ENCODE measurements at places on chromosomes 16 and 17.

DNA sequence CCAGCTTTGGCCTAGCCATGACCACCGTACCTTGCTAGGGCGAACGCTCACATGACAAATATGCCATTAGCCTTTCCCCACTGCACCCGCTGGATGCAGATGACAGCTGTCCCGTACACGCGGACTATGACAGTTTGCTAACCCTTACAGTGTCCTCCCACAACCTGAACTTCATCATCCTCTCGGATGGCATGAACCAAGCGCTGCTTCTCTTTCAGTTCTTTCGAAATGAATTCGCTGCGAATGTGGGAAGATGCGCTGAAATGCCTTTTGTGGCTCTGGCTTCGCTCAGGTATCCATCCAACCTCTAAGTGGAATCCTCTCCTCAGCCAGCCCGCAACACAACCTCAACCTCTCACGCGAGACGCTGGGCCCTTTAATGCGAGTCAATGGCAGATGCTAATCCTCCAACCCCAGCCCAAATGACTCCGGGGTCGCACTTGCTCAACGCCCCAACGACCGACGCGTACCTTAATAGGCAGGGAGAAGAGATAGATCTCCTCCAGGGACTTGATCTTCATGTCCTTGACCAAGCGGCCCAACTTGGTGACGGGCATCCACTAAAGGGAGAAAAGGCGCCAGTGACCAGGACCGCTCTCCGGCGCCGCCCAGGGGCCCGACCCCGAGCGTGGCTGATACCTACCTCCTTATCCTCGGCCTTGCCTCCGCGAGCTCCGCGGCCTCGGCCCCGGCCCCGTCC lies 670 bp downstream of the RPS2 start:
- DNase-seq: no peak

DNA sequence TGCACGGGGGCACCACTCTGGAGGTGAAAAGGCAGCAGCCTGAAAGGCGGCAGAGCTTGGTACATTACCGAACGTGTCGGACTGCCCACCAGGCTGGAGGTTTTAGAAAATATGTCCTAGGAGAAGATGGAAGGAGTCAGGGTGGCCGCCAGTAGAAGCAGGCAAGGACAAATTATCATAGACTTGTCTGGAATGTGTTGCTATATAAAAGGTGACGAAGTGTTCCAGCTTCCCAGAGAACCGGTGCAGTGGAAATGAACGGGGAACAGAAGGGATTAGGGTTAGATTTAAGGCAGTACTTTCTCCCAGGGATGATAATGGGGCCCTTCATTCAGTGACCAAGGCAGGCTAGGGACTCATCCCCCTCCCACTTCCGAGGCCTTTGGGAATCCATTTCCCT lies 27.4 kb downstream of the PIPOX start:
- no peak for DNase-seq

- DNase-seq: no peak
These were observed 18.2 kb downstream of the IL34 start for GRCh38 chr16:70664325-70665112.

DNA sequence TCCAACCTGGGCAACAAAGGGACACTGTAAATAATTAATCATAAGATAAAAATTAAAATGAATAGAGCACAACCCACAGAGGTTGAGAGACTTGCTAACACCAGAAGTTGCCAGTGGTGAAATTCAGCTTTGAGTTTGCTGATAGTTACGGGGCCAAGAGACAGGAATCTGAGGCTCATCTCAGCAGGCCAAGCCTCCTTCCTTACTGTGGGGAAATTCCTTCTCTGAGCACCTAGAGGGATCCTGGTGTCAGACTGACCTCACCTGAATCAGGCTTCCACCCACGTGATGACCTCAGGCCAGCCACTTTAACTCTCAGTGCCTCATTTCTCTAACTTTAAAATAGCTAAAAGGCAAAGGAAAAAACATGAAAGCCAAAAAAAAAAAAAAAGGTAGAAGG lies 4.7 kb downstream of the ABAT start:
- DNase-seq: no peak

GRCh38 chr17:46832945-46833839 lies 14.7 kb upstream of the WNT3 start:
- DNase-seq: no peak

DNA sequence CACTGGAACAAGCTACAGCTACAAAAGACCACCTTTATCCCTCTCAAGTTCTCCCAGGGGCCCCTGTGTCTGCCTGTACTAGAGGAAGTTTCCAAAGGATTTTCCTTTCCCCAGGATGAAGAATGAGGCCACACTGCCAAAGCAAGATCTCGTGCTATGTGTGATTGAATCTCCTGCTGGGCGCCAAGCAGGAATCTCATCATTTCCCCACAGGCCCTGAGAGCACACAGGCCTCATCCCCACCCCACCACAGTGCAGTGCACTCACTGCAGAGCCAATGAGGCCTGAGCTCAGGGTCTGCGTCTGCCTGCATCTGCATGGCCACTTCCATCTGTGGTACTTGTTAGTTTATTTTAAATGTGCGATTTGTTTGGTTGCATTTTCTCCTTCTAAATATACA lies 387.4 kb upstream of the ASIC2 start:
- no peak for DNase-seq

DNA sequence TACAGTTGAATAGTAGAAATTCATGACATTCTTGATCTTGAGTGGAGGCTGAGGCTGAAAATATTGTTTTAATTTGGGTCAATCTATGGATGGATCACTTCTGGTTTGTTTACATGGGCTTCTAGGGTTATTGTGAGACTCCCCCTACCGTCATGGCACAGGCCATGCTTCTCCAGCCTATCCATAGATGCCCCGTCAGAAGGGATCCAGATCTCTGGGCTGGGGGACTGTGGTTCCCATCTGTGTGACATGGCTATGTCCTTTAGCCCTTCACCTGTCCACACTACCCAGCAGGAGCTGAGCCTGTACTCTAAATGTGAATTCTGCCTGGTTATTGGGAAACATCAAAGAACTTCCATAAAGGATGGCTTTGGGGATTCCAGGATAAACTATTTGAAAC lies 160.4 kb downstream of the ABCC12 start:
- no peak for DNase-seq

DNA sequence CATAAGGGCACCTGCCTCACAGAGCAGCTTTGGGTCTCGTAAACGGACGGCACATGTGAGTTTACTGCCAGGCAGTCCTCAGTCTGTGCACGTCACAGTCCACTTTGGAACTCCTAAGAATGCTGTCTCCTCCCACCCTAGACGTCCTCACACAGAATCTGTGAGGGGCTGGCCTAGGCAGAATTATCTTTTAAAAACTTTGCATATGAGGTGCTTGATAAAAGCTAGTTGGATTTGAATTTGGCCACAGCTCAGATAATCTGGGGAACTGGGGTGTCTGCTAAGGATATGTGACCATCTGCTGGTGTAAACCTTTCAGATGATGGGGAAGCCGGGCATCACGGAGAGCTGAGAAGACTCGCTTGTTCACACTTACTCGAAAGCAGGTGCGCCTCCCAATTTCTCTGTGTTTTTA lies 64.4 kb downstream of the METRNL start:
- DNase-seq: no peak

- no peak for DNase-seq
These were observed 2.0 kb downstream of the OVCA2 start for GRCh38 chr17:2043785-2044184.

GRCh38 chr17:31235110-31235509 lies 61.9 kb downstream of the OMG start:
- no peak for DNase-seq

DNA sequence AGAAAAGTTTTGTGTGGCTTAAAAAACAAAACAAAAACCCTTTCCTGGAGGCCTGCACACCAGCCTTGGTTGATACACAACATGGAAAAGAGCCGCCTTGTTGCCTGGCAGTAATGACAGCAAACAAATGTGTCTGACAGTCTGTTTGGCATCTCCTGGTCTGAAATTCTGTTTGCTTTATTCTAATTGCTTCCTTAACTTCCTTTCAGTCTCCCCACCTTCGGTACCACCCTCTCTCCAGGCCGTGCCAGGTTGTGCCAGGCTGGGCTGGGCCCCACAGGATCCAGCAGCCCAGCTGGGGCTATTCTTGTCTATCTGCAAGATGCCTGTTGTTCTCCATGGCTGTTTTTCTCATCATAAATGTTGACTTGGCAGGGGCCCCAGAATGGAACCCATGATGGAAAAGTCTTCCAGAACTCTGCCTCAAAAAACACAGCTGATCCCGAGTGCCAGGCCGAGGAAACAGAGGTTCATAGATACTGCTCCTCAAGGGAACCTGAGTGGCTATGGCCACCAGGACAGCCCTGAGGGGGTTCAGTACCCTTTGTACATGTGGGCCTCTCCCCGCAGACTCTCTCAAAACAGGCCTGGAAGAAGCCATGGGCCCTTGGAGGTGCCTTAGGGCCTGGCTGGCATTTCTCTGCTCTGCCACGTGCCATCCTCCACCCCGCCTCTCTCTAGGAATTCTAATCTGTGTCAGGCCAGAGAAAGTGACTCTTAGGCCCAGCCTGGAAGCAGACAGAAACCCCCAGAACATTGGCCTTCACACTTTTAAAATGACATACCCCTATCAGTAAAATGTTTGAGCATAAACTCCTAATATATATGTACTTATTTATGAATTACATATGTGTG lies 50.5 kb downstream of the YPEL2 start:
- DNase-seq: no peak

GRCh38 chr17:1071103-1071825 lies 74.3 kb downstream of the TIMM22 start:
- DNase-seq: no peak

DNA sequence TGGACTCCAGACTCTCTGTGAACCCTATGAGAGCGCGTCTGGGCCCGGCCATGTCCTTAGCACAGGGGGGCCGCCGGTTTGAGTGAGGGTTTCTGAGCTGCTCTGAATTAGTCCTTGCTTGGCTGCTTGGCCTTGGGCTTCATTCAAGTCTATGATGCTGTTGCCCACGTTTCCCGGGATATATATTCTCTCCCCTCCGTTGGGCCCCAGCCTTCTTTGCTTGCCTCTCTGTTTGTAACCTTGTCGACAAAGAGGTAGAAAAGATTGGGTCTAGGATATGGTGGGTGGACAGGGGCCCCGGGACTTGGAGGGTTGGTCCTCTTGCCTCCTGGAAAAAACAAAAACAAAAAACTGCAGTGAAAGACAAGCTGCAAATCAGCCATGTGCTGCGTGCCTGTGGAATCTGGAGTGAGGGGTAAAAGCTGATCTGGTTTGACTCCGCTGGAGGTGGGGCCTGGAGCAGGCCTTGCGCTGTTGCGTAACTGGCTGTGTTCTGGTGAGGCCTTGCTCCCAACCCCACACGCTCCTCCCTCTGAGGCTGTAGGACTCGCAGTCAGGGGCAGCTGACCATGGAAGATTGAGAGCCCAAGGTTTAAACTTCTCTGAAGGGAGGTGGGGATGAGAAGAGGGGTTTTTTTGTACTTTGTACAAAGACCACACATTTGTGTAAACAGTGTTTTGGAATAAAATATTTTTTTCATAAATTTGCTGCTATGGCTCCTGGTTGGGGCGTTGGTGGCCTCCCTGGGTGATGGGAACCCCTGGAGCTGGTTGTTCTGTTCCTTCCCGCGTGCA lies 23.1 kb downstream of the STAT5A start:
- DNase-seq: no peak

- DNase-seq: no peak
These were observed 41.9 kb downstream of the MBTD1 start for GRCh38 chr17:51217946-51218345.

GRCh38 chr16:4426021-4426684 lies 485 bp downstream of the DNAJA3 start:
- DNase-seq: no peak

- DNase-seq: no peak
These were observed 1.0 kb downstream of the FLOT2 start for GRCh38 chr17:28896491-28896883.

- DNase-seq: no peak
These were observed 6.9 kb upstream of the CES3 start for GRCh38 chr16:66954097-66954659.

DNA sequence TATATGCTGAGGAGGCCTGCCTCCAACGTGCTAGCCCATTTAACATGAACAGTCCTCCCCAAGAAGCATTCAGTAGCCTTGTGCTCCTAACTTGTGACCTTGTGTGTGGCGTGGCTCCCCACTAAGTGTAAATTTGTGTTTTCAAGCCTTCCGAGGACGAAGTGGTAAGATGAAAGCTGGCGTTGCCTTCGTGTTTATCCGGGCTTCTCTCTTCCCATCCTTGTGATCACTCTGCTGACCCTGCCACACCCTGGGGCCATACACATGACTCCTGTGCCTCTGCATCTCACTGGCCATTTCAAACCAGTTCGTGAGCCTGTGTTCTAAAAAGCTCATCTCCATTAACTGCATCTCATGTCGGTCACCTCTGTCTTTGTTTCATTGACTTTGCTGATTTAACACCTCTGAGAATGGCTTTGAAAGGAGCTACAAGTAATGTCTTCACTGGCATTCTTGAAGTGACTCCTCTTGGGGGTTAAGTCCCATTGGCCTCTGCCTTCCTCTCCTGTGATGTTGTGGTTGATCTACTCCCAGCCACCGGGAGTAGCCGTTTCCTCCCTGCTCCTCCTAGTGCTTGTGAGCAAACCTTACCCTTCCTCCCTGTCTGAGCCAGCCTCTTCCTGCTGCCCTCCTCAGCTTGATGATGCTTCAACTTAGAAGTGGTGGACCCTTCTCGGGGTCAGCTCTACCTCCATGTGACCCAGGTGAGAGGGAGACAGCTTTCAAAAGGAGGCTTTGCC lies 27.4 kb upstream of the NAGLU start:
- DNase-seq: no peak

DNA sequence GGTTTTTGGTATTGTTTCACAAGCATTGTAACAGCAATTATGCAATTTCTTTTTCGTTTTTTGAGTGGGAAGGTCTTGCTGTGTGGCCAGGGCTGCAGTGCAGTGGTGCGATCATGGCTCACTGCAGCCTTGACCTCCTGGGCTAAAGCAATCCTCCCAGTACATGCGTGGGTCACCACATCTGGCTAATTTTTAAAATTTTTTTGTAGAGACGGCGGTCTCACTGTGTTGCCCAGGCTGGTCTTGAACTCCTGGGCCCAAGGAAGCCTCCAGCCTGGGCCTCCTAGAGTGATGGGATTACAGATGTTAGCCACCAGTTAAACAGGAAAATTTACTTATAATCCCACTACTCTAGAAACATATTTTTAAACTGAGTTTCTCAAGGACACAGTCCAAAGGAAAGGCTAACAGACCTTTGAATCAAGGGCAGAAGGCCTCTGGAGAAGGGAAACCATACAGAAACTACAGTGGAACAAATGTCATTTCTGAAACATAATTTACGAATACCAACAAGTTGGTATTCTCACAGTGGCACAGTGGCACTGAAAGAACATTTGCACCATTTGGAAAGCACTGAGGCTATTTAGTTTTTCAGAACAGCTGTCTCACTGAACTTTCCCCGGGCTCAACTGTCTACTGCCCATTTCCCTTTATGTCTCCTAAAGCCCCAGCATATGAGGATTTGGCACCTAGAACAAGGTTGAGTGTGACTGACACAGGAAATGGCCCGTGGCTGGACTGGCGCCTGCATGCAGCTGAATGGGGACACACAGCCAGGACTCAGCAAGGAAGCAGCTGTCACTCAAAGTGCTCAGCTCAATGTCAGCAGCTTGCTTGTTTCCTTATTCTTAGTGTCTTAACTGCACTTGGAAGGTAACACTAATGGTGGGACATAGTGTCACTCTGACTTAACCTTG lies 2.8 kb upstream of the PRKAR1A start:
- no peak for DNase-seq

- DNase-seq: no peak
These were observed 19.1 kb upstream of the GSG1L start for GRCh38 chr16:28082624-28083023.
